Transverse colon (tissue), 4 donors: ENCODE measurements at places on chromosomes 7 and 10. TPM values are rescaled to one million over a fixed set of nuclear protein-coding genes. Genes with fewer than 3 reads are reported as not detected.

The ADRA2A gene
- 19.1 TPM for total RNA-seq

The COL13A1 gene
- 0.68 TPM for total RNA-seq

The HGF gene
- total RNA-seq, result 1.7 TPM

The RPS24 gene
- total RNA-seq, result 1,605 TPM

The ENTPD1 gene
- total RNA-seq, result 6.0 TPM

The SUMF2 gene
- 481 TPM for total RNA-seq

DNA sequence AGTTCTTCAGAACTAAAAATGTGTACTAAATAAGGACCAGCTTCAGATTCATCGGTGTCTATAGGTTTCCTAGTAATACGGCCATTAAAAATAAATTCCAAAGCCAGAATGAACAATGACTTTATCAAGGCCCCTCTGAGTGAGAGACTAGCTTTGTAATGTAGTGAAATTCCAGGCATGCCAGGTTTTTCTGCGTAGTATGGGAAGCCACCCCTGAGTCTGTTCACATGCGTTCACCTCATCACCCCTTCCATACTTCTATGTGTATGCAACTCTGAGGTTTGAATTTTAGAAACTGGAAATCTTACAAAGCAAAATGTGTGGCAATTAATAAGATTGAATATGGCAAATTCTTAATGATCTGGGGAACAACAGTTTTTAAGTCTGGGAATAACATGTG is 24.5 kb downstream of the RNF32 start:
- no peak for DNase-seq

DNA sequence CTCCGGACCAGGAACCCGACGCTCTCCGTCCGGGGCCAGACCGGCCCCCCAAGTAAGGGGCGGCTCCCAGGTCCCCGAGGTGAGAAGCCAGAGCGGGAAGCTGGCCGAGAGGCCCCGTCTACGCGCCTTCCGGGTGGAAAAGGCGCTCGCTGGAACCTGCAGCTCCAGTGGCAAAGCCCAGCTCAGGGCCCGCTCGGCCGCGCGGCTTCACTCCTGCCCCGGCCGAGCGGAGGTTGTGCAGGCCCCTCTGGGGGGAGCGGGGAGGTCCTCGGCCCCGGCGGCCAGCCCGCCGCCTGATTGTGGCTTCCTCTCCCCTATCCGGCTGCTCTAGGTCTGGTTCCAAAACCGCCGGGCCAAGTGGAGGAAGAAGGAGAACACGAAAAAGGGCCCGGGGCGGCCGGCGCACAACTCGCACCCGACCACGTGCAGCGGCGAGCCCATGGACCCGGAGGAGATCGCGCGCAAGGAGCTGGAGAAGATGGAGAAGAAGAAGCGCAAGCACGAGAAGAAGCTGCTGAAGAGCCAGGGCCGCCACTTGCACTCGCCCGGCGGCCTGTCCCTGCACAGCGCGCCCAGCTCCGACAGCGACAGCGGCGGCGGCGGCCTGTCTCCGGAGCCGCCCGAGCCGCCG is 2.9 kb downstream of the UNCX start:
- DNase-seq, result no peak

DNA sequence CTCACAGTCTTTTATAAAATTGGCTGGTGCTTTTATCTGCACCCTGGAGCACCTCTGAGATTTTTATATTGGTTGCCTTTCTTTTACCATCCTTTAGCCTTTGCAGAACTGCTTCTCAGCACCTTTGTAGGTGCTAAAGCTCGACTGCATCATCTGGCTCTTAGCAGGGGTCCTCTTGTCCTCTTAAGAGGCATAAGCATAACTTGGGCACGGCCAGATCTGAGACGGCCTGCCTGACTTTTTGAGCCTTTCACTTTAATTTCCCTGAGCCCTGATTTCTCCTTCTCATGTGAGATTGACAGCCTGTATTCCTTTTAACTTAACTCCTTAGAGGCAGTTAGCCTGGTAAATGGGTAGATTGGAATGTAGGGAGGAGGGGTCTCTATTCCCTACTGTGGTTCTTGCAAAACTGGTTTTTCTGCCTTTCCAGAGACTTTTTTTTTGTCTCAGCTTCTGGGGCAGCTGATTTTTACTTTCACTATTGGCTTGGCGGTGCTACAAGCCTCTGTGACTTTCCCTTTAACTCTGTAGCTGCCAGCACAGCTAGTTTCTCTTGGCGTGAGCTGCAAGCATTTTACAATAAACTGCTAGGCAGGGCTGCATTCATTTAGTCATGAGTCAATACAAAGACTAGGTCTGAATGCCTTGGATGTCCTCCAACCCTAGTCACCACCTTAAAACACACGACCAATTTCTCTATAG is 24.0 kb downstream of the ZPBP start:
- DNase-seq, result peak; percentile 28

DNA sequence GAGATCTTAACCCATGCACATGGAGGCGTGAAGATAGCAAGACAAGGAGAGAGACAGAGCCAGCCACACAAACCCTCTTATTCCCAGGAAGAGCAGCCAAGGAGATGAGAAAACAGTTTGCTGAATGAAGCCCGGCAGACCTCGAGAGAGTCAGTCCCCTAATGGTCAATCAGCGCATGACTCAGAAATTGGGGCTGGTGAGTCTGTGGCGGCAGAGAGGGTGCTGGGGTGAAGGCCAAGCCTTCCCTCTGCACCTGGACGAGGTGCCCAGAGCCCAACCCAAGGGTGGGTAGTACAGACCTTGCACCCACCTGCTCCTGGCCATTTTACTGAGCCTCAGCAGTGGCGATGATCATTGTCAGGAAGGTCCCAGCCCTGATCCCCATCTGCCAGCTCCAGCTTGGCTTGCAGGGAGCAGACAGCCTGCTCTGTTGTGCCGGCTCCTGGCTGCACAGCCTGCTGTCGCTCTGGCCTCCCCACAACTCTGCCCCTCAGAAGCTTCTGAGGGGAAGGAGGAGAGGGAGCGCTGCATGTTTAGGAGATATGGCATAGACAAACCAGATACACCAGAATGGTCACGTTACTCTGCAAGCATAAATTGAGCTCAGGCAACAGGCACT is 256.6 kb downstream of the RPS24 start:
- DNase-seq, result no peak

DNA sequence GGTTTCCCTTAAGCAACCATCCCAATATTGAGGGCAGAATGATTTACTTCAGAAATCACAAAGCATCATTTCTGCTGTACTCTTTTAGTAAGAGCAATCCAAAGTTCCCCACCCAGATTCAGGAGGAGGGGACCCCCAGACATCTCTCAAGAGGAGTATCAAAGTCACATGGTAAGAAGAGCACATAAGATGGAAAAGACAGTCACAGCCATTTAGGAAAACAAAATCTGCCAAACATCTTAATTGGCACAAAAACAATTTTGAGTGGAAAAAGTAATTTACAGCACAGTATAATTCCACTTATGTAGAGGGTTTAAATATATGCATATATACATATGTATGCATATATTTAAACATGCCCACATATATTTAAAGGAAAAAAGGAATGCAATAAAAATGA is 1329.0 kb upstream of the CELF2 start:
- DNase-seq, result no peak

- no peak for DNase-seq
Measured at GRCh38 chr10:105473170-105473569, 832.1 kb downstream of the SORCS3 start.

- DNase-seq, result no peak
Measured at GRCh38 chr7:18200266-18200665, 172.6 kb upstream of the PRPS1L1 start.

DNA sequence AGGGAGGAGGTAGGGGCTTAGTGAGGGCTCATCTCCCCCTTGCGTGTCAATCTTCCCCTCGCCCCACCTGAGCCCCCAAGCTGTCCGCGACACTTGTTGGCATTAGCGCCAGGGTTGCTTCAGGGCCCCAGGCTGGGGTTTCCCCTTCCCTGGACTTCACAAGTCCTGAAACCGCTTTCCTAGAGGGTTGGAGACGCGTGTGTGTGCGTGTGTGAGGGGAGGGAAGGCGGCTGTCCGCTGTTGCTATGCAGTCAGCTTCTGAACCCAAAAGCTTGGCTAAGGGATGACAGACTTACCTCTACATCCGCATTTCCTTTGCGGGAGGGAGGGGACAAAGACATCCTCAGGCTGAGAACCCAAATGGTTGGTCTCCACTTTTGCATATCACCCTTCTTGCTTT is 803 bp downstream of the GOLGA7B start:
- no peak for DNase-seq

GRCh38 chr10:63522277-63522687 is 1.1 kb downstream of the REEP3 start:
- DNase-seq, result no peak

DNA sequence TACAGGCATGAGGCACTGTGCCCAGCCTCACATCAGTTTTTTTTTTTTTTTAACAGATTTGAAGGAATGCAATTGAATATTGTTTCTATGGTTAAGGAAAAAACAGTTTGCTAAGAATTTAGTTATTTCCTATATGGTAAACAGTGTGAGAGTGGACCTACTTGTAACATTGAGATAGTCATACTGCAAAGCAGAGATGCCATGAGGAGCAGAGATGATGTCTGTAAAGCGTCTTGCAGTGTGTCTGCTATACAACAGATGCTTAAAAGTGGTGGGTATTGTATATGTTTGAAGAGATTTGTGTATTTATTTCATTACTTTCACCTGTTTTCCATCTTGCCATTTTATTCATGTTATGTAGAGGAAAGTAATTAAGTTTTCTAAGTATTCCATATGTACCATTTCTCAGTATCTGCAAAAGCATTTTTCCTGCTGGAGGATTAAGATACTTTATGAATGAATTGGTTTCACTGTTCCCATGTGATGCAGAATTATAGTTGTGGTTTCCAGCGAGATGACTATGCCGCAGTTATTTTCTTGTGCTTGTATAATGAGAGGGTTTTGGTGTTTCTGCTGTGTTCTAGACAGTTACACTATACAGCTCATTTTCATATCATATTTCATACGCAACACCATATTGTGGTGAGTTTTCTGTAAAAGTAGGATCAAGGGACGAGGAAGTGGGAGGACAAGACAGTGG is 26.6 kb downstream of the TET1 start:
- DNase-seq, result no peak

- no peak for DNase-seq
Measured at GRCh38 chr10:78828647-78829539, 239.9 kb upstream of the ZMIZ1 start.

DNA sequence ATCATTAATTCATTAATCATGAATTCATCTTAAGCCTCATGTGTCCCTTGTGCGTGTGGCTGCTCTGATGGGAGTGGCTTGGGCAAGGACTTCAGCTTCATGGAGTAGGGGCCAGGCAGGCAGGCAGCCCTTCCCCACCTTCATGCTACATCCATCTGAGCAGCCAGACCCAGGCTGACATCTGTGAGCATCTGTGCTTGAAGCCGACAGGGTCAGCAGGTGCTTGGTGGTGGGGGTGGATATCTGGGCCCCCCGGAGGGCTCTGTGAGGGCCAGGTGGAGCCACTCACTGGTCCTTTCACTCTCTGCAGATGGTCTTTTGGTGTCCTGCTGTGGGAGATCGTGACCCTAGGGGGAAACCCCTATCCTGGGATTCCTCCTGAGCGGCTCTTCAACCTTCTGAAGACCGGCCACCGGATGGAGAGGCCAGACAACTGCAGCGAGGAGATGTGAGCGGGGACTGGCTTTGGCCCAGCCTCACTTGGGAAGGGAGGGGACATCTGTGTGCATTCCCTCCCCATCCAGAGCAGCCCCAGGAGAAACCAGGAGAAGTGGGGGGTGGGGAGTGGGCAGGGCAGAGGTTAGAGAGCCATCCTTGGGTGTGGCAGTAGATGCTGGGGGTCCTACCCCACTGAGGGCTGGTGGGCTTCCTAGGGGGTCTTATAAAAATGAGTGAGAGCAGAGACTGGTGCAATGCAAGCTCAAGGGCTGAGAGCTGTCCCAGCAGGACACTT is 14.7 kb upstream of the CSGALNACT2 start:
- DNase-seq, result peak; percentile 5

- no peak for DNase-seq
Measured at GRCh38 chr7:22992874-22993840, 20.8 kb downstream of the HYCC1 start.
